ENCODE measurements at places on chromosomes 2 and 18.

DNA sequence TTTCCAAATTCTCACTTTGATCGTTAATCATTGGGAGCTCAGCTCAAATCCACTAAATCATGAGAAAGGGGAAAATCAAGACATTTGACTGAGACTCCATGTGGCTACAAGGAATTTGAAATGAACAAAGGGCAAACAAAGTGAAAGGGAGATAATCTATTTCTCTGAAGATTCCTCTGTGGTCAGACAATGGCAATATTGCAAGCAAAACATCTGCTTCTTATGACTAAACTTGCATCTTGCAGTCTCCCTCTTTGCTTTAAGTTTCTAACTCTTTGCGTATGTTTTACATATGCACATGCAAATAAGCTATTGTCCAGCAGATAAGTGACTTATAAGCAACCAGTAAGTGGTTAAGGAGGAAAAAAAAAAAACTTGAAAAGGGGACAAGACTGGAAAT lies 299.1 kb upstream of the NXPH2 start:
- DNase-seq: no peak

DNA sequence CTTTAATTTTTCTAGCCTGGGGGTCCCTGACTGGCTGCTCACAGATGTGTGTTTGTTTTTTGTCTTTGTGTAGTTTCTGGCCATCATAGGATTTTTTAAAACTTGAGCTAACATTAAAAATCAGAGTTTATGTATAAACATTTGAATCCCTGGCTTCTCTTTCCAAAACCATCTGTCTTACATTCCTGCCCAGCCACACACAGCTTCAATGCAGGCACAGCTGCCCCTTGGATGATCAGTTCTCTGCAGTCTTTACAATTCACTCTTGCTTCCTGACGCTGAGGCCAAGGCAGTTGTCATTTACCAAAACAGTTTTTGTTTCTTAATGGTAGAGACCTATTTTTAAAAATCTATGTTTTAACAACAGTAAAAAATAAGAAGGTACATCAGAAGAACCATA lies 169.2 kb upstream of the LRRTM1 start:
- DNase-seq: no peak

GRCh38 chr18:79440316-79441110 lies 44.8 kb downstream of the NFATC1 start:
- no peak for DNase-seq

GRCh38 chr2:28357055-28357454 lies 35.6 kb upstream of the FOSL2 start:
- no peak for DNase-seq

DNA sequence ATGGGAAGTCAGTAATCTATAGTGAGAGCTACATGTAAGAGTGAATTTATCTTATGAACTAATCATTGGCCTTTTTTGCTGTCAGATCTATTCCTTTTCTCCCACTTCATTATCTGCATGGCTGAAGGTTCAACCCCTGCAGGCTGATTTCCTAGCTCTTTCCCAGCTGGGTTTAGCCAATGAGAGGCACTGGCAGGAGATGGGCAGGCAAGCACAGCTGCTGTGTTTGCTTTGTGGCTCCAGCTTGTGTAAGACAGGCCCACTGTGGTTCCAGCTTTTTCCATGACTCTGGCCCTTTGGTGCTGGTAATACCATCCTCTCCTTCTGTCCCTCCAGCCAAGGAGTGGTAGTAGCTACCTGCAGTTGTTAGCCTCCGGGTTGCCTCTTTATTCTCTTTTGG lies 248.8 kb downstream of the PLCL1 start:
- no peak for DNase-seq

DNA sequence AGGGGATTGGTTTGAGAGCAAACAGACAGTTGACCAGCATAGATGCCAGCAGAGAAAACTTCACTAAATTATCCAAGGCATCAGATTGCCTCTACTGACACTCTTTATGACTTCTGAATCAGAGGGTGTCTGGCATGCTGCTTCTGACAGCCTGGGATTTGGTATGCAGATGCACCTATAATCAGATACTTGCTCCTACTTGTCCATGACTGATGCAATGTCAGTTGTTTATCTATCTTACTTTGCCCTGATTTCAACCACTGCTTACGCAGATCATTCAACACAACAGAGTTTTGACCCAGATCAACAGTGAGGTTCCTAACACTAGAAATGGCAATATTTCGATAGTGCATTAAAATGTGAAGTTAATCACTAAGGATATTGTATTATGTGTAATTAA lies 22.6 kb upstream of the CALCRL start:
- DNase-seq: no peak

- no peak for DNase-seq
These were observed 81.1 kb downstream of the PAX3 start for GRCh38 chr2:222217712-222218111.

DNA sequence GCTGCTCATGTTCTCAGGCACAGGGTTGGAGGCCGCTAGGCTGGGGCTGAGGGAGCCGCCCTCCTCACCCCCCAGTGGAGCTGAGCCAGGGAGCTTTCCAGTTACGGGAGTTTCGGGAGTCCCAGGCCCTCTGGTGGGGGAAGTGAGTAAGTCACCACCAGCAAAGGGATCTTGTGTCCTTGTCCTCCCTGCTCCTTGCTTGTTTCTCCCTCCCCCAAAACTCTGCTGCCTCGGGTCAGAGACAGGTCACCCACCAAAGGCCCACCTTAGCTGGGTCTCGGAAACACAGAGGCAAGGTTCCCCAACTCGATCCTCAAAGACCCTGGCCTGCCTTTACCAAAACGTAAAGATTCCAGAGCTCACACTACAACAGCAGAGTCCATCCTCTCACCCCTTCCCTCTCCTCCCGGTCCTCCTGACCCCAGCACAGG lies 60.5 kb upstream of the POMC start:
- peak; percentile 53 for DNase-seq

- no peak for DNase-seq
These were observed 34.5 kb upstream of the LRRC30 start for GRCh38 chr18:7196421-7196820.

DNA sequence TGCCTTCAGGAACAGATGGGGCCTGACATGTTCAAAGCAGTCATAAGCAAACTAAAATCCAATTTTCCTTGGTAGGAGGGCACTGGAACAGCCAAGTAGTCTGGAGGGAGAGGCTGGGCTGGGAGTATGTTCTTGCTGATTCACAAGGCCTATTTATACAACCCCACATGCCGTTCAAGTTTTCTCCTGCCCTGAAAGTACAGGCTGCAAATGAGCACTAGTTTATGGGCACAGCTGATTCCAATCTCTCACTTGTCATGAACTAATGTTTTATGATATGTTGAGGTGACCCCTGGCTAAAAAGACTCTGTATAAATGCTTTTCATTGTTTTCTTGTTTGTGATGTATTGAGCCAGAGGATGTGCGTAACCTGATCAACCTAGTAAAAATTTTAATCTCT lies 183.4 kb upstream of the SRD5A2 start:
- DNase-seq: no peak

- no peak for DNase-seq
These were observed 152.8 kb upstream of the ZNF519 start for GRCh38 chr18:14285053-14285452.

- DNase-seq: no peak
These were observed 32.9 kb downstream of the LOXHD1 start for GRCh38 chr18:46624127-46624526.

DNA sequence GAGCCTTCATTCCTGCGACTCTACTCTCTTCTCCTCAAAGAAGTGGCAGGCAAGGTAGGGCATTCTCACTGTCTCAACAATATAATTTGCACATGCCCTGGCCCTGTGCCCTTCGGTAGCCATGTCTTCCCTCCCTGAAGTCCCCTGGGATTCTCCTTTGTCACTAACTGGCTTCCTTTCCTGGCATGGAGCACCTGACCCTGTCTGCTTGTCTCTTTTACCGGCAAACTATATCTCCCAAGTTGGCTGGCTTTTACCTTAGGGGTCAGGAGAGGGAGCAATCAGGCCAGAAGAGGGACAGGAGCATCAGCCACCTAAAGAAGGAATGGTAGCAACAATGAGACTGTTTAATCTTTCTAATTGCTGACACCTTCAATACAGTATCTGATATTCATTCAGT lies 51.9 kb upstream of the RMDN2 start:
- peak; percentile 39 for DNase-seq

GRCh38 chr2:154229966-154230365 lies 358.2 kb downstream of the GALNT13 start:
- DNase-seq: no peak

DNA sequence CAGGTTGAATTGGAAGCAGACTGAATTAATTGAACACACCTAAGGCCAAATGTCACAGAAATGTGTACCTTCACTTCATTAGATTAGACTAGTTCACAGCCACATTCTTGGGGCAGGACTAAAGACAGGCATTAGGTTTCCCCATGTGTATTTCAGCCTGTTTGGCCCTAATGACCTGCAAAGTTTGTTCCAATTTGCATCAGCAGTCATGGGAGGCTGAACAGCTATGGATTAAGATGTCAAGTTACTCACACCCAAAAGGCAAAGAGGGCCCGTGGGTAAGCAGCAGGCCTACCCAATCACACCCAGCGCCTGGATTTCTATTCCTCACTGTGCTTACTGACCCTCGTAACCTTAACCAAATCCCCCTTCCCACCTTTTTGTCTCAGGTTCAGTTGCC lies 99.6 kb upstream of the RIOK3 start:
- DNase-seq: no peak

- no peak for DNase-seq
These were observed 45.7 kb upstream of the EML4 start for GRCh38 chr2:42123426-42123825.

DNA sequence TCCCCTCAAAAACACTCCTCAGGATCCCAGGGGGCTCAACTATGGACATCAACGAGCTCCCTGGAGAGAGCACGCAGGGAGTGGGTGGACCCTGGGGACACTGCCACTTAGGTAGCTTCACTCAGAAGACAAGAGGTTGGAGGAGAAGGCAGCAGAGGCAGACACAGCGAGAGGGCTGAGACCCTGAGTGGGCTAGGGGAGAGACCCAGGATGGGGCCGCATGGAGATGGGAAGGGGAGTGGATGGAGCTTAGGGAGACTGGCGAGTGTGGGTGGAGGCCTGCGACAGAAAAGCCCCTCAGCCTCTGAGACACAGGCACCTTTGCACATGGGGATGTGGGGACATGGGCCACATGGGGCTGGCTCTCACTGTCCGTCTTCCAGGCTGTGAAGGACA lies 70.9 kb downstream of the ASB1 start:
- no peak for DNase-seq

DNA sequence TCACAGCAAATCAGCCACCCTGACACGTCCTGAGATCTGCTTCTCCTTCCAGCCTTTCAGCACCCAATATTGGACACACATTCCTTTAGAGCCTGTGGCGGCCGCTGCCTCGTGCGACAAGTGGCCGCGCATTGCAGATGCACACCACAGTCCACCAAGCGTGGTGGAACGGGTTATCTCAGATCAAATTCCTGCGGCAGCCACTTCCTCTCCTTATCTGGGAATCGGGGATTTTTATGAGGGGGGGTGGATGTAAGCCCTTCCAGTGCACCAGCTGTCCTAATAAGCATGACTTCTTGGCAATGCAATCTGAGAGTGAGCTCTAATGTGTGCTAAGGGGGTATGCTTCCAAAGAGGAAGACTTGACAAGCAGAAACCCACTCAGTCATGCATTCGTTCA lies 18.3 kb upstream of the BMP10 start:
- DNase-seq: no peak

- DNase-seq: no peak
These were observed 2.9 kb downstream of the AGPS start for GRCh38 chr2:177395351-177396065.

GRCh38 chr2:190376591-190377245 lies 31.4 kb upstream of the MFSD6 start:
- no peak for DNase-seq

GRCh38 chr2:157258520-157259326 lies 1.2 kb downstream of the GALNT5 start:
- no peak for DNase-seq

DNA sequence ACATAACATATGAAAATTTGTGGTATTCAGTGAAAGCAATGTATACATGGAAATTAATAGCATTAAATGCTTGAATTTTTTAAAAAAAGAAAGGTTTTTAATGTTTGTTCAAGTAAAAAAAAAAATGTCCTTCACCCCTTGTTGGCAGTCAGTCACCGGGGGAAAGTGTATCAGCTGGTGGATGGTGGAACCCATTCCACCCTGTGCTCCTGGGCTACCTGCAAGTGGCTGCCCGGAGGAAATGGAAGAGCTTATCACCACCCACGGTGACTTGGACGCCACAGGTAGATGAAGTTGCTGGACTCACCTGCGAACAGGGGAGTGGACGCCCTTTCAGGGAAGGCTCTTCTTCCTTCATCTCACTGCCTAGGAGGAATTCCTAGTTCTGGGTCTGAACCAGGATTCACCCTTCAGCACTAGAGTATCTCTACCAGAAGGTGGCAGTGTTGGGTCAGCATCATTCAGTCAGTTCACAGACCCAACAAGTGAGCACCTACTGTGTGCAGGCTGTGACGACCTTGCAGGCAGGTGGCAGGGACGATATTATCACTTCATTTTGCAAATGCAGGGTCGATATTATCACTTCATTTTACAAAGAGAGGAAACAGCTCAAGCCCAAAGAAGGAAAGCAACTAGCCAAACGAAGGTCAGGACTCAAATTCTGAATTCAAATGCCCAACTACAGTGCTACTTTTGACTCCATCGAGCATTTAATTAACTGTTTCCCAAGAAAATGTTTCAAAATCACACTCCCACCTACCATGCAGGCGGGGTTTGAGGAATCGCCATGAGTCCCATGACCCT lies 35.8 kb downstream of the CIB4 start:
- no peak for DNase-seq

- no peak for DNase-seq
These were observed 252.2 kb downstream of the HDAC4 start for GRCh38 chr2:239148495-239149200.

- no peak for DNase-seq
These were observed 85.1 kb downstream of the BCL2 start for GRCh38 chr18:63234432-63234831.

- no peak for DNase-seq
These were observed 22.8 kb upstream of the LYPD1 start for GRCh38 chr2:132692816-132693215.

DNA sequence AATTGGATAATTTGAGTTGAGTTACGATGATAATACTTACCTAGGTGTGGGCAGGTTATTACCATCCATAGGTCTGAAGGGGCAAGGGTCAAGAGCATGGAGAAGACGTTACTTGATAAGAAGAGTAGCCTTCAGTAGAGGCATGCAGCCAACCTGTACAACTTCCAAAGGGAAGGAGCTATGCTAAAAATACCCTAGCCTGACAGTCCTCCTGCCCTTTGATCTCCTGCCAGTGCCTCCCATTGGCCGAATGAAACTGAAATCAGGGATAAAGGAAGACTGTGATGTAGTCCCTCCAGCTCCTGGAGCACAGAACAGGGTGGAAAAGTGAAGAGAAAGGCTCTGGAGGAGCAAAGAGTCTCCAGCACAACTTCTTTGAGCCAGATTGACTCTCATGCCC lies 487.4 kb downstream of the ADCYAP1 start:
- DNase-seq: no peak

DNA sequence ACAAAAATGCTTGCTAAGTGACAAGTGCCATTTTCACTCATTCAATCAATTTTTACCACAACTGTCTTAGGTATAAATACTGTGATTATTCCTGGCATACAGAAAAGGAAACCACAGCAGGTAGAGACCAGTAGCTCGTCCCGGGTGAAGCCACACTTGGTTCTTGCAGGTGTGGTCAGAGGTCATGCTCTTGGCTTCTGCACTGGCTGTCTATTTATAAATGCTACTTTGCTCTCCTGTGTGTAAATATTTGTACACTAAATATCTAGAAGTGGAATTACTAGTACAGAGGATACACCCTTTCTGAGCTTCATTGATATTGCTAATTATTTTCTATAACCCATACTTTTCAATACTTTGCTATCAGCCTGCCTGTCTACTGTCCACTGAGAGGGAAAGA lies 284.6 kb downstream of the MYT1L start:
- DNase-seq: no peak
